ENCODE measurements at places on chromosomes 11 and 22. TPM values are rescaled to one million over a fixed set of nuclear protein-coding genes. Genes with fewer than 3 reads are reported as not detected.

FGF3 gene
- not detected for total RNA-seq

BTG4 gene
- total RNA-seq, result 0.08 TPM

ST14 gene
- 98.4 TPM for total RNA-seq

ATP5MG gene
- 52.6 TPM for total RNA-seq

KDELR3 gene
- 17.0 TPM for total RNA-seq

APOBEC3F gene
- 8.7 TPM for total RNA-seq

FBXO7 gene
- total RNA-seq, result 105 TPM

H19 gene
- 78.8 TPM for total RNA-seq

PAAF1 gene
- 11.9 TPM for total RNA-seq

MIOX gene
- 1.8 TPM for total RNA-seq

CTSD gene
- total RNA-seq, result 425 TPM

AQP11 gene
- 0.75 TPM for total RNA-seq

NLRX1 gene
- 15.0 TPM for total RNA-seq

PARVG gene
- total RNA-seq, result not detected

CD6 gene
- total RNA-seq, result 0.29 TPM

CYB5R3 gene
- 85.0 TPM for total RNA-seq

DKK3 gene
- 164 TPM for total RNA-seq

KCNQ1 gene
- 2.3 TPM for total RNA-seq

LRRC74B gene
- total RNA-seq, result not detected

ARHGAP20 gene
- 0.14 TPM for total RNA-seq

GAS2 gene
- 0.46 TPM for total RNA-seq

NCAM1 gene
- 16.5 TPM for total RNA-seq

PANX2 gene
- total RNA-seq, result 1.1 TPM

OR51I1 gene
- total RNA-seq, result not detected

SIK3 gene
- total RNA-seq, result 16.5 TPM

NPAS4 gene
- not detected for total RNA-seq

MMP11 gene
- total RNA-seq, result 41.9 TPM

CCDC73 gene
- total RNA-seq, result 0.07 TPM

TNNT3 gene
- total RNA-seq, result not detected

NAALADL1 gene
- 21.7 TPM for total RNA-seq

DNAJB7 gene
- total RNA-seq, result not detected

OR5P2 gene
- not detected for total RNA-seq

OR51L1 gene
- total RNA-seq, result not detected

OR2AG2 gene
- total RNA-seq, result 0.04 TPM

DLG2 gene
- total RNA-seq, result 1.8 TPM

NLRP14 gene
- total RNA-seq, result not detected

Data from kidney epithelial cell (primary cell).